ENCODE measurements at places on chromosomes 7 and 10.

DNA sequence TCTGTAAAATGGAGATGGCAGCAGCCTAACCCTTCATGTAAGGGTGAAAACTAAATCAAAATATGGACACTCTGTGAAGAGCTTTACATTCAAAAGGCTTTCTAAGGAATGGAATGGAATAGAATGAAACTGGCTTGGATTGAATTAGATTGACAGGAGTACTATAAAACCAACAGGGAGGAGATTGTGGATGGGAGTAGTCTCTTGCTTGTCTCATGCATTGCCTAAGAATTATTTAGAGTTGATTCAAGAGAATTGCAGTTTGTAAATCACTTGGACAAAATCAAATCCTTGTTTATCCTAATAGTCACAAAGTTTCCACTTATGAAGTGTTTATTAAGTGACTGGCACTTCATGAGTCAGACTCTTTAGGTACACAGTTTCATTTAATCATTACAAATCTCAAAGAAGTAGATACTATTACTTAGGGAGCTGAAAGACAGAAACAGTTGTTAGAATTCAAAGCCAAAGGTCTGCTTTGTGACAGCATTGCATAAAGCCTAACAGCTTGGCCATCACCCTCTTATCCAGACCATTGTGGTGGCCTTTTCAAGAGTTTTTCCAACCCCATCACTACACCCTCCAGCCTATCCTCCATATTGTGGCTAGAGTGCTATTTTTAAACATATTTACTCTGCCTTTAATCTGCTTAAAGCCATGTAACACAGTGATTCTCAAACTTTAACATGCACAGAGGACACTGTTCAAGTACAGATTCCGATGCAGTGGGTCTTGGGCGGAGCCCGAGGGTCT is 91.9 kb upstream of the GHITM start:
- no peak for DNase-seq

DNA sequence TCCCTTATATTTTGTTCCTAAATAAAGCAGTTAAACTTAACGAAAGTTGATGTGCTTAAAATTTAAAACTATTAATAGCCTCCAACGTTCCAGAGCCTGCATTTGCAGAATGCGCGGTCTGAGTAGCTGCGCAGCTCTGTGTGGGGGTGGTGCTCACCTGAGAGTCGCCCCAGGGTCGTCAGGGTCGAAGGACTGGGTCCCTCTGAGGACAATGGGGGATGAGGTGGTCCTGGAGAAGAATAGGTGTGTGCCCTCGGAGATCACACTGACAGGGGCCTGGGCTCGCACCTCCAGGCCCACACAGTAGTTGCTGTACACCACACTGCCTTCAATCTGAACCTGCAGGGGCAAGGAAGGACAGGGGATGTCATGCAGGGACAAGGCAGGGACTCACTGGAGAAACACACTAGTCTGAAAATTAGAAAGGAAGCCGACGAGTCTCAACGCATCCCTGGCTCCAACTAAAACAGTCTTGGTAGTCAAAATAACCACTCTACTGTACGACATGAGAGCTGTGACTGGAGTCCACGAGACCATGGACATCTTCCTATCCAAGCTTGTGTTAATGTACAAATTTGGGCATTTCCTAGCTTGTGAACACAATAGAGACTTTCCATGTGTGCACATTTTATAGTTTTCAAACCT is 54.4 kb downstream of the PKD1L1 start:
- no peak for DNase-seq

DNA sequence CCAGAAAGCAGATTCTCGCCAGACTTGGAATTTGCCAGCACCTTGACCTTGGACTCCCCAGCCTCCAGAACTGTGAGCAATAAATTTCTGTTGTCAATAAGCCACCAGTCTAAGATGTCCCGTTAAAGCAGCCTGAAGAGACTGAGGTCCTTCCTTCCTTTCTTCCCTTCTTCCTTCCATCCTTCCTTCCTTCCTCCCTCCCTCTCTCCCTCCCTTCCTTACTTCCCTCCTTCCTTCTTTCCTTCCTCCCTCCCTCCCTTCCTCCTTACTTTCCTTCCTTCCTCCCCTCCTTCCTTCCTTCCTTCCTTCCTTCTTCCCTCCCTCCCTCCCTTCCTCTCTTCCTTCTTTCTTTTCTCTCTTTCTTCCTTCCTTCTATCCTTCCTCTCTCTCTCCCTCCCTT is 66.4 kb downstream of the NPTX2 start:
- DNase-seq: no peak

DNA sequence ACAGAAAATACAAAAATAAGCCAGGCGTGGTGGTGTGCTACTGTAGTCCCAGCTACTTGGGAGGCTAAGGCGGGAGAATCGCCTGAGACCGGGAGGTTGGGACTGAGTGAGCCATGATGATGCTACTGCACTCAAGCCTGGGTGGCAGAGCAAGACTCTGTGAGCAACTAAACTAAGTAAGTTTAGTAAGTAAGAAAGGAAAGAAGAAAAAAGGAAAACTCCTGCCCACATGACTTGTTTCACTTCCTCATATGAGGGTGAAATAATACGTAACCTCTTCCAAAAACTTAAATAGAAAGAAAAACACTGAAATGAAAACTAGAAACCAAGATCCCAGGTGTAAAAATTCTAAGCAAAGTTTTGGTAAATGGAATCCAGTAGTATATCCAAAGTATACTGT is 79.6 kb downstream of the LARP4B start:
- DNase-seq: no peak

- no peak for DNase-seq
Observed at GRCh38 chr10:77309092-77309491, 328.5 kb downstream of the KCNMA1 start.

GRCh38 chr10:127310923-127311322 is 114.5 kb upstream of the INSYN2A start:
- peak; percentile 44 for DNase-seq

GRCh38 chr10:34859170-34859569 is 44.1 kb upstream of the PARD3 start:
- DNase-seq: no peak

DNA sequence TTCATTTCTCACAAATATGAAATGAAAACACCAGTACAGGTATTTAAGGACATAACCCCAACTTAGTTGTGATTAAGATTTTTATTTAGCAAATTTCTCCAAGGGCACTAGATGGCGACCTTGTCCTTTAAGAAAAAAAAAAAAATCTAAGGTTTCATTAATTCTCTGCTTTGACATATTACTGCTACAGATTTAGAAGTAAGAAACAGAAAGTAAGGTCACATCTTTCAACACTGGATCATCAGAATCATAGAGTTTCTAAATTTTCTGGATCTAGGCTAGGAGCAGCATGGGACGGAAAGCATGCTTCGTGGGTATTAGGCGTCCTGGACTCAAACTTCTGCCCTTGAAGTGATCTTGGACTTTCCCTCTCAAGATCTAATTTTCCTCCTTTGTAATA is 85.5 kb upstream of the PRKG1 start:
- DNase-seq: no peak

DNA sequence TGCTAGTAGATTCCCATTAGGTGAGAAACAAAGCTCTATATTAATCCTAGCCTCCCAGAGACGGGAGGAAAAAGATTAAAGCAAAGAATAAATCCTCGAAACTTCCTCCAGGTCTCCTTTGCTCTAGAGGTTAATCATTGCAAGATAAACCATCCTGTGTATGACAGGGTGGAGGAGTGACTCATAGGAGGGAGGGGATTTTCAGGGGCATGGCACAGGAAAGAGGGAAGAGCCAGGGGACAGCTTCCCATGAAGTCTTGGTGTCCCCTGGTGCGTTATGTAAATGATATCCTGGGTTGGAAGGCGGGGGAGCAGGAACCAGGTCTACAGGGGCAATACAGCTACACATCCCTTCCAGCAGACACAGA is 780 bp downstream of the CYP3A5 start:
- peak; percentile 59 for DNase-seq

DNA sequence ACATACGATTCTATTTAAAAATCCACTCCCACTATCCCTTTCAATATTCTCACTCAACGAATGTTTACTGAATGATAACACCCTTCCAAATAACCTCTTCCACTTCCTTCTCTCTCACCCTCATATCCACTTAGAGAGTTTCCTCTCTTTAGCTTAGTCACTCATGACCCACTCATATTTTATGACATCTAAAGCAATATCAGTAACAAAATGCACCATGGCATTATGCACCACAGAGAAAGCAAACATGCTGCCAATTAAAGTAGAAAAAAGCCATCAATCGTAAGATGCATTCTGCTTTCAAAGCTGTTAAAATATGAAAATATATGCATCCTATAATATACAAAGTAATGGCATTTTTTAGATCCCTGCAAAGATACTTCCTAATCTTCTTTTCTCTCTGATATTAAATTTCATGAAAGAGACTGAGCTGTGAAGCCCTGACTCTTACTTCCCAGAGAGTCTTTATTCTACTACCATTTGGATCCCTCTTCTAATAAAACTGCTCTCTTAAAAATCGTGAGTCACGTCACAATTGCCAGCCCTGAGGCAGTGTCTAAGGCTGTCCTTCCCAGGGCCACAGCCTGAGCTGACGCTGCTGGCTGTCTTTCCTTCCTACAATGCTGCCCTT is 283.0 kb upstream of the KLF6 start:
- peak; percentile 88 for DNase-seq

DNA sequence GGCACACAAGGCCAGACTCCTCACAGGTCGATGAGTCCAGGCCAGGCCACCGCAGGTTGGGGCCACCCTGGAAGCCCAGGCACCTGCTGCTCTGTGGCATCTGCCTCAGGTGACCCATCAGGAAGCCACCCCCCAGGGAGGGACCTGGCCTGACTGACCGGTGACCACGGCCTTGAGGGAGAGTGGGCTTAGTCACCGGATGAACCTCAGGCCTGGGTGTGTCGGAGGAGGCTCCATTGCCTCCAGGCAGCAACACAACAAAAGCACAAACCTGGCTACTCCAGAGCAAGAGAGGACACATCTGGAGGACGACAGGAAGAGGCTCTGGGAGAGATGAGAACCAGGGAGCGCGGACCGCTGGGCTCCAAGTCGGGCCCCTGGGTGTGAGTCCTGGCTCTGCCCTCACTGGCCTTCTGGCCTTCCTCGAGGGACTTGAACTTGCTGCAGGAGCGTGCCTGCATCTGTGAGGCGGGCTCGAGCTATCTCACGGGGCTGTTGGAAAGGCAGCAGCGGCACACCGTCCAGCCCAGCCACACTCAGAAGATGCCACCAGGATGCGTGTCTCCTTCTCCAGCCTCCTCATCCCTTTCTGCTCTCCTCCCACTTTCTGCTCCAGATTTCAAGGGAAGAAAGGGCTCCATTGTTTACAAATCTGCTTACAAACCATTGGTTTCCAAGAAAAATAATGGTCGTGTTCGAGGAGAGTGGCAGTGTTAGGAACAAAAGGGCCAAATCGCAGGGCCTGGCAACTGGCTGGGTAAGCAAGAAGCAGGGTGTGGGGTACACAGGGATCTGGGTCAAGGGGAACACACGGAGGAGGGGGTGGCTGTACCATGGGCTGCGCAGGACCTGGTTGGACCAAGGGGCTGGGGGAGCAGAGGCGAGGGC is 152.9 kb downstream of the ADAM12 start:
- no peak for DNase-seq

DNA sequence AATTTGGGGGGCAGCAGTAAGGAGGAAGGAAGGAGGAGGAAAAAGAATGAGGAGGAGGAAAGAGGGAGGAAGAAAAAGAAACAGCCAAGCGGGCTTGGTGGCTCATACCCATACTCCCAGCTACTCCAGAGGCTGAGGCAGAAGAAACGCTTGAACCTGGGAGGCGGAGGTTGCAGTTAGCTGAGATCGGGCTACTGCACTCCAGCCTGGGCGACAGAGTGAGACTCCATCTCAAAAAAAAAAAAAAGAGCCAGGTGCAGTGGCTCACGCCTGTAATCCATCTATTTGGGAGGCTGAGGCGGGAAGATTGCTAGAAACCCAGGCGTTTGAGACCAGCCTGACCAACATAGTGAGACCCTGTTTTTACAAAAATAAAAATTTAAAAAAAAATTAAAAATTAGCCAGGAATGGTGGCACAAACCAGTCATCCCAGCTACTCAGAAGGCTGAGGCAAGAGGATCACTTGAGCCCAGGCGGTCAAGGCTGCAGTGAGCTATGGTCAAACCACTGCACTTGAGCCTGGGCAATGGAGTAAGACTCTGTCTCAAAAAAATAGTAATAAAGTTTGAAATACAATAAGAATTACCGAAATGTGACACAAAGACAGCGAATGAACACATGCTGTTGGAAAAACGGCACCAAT is 14.1 kb upstream of the CRCP start:
- DNase-seq: no peak

- no peak for DNase-seq
Observed at GRCh38 chr7:127512663-127513062, 72.7 kb downstream of the GCC1 start.

DNA sequence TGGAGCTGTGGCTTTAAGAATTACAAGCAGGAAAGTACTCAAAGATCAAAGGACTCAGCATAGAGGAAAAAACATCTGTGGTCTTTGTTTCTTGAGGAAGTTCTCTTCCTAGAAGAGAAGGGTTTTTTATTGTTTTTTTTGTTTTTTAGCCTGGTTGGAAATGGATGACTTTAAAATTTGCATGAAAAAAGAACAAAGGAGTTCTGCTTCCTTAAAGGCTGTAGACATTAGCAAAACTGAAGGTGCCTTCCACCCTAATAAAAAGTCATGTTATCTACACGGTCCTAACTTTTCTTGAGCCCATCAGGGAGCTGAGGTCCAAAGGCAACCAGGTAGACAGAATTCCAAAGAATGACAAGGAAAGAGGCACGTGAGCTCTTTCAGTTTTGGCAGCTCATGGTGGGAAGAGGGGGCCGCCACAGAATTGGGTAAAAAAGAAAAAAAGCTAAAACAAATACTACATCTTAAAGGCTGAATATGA is 356.6 kb downstream of the SH2D4B start:
- no peak for DNase-seq

DNA sequence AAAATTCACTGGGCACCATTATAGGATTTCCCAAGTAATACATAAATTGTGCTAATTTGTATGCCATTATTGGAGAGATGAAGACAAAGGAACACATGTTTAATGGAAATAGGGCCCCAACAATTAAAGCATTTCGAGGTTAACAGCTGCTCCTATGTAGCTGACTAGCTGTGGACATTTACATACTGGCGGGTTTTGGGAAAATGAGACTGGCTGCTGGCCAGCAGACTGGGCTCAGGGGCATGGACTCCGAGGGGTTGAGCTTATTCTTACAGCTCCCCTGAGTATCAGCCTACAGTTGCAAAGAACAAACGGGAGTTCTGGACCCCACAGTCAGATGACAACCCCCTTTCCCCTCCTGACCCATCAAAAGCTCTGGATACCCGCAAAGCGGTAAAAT is 91.9 kb upstream of the MYO3A start:
- no peak for DNase-seq

- peak; percentile 48 for DNase-seq
Observed at GRCh38 chr10:80277567-80278250, 11.7 kb downstream of the MAT1A start.

- no peak for DNase-seq
Observed at GRCh38 chr7:111329367-111330234, 232.7 kb downstream of the IMMP2L start.

- DNase-seq: no peak
Observed at GRCh38 chr7:117858712-117859111, 14.5 kb downstream of the CTTNBP2 start.

- DNase-seq: no peak
Observed at GRCh38 chr10:34593930-34594329, 221.2 kb downstream of the PARD3 start.

Measured in islet precursor cell (in vitro differentiated cells).